ENCODE measurements at places on chromosomes 2 and 18.

DNA sequence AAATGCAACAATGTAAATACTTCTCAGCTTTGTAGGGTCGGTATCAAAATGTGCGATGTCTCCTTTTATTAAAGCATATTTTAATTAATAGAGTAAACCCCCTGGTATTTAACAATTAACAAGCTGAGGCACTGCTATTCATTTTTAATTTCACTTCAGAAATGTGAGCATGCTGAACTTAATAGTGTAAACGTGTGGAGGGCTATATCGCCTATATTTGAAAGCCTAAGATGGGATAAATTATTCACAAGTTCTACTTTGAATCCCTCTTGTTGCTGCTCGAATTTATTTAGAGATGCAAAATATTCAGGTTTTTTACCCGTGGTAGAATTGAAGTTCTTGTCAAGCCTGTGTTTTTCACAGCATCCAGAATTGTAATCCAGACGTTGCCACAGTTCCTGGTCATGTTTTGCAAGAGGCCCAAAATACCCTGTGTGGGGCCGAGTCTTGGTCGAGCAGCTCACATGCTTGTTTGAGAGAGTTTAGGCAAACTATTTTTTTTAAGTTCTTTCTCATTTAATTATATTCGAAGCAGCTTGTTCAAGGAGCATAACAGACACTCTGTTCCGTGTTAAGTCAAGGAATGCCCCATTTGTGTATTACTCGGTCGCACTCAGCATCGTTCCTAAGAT is 2.5 kb downstream of the SALL3 start:
- DNase-seq, result no peak

DNA sequence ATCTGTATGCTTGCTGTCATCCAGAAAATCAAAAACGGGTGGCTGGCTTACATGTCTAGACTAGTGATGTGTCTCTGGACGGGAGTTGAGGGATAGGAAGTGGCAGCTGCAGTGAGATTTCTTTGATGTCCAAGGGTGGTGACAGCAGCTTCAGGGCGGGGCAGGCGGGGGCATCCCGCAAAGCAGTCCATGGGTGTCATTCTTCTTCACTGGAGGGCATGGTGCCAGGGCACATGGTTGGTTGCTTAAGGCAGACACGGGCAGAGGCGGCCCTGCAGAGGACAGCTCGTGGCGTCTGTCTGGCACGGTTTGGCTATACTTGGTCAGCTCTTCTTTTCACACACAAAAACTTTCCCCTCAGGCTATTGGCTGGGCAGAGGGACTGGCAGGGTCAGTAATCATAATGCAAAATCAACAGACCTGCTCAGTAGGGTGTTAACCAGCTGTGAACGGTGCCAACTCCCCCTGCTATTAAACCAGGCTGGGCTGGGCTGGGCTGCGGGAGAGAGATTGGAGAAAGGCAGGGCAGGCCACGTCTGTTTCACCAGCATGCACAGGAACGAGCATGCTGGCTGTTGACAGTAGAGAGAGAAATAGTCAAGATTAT is 63.7 kb downstream of the COL4A3 start:
- no peak for DNase-seq

- no peak for DNase-seq
Observed at GRCh38 chr2:134462275-134462674, 208.4 kb downstream of the MGAT5 start.

- no peak for DNase-seq
Observed at GRCh38 chr18:49739275-49739674, 74.1 kb downstream of the ACAA2 start.
